ENCODE measurements at places on chromosomes 11 and 22. TPM values are rescaled to one million over a fixed set of nuclear protein-coding genes. Genes with fewer than 3 reads are reported as not detected.

- H3K36me3 ChIP-seq = peaks cover 2% of the 10 kb centered on the region
- peaks cover 45% of the 10 kb centered on the region for H3K4me1 ChIP-seq
- peak overlapping the region; percentile 82 for H3K4me3 ChIP-seq
- H3K27ac ChIP-seq = peak overlapping the region; percentile 85
- no peak for DNase-seq
- no peaks in the 10 kb centered on the region for H3K27me3 ChIP-seq
Measured at GRCh38 chr22:46070215-46070802, 80.0 kb upstream of the PPARA start.

DNA sequence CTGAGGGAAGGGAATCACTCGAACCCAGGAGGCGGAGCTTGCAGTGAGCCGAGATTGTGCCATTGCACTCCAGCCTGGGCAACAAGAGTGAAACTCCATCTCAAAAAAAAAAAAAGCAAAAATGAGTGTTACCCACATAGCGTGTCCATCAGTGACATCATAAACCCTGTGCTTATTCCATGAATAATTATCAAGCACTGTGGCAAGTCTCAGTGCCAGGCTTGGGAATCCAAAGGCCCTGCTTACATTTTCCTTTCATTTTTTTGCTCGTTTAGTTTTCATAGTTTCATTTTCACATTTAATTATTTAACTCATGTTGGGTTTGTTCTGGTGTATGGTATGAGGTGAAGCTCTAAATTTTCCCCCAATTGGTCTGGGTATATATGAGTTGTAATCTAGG lies 46.5 kb downstream of the NEU3 start:
- no peak overlapping the region for H3K4me3 ChIP-seq
- no peak for DNase-seq
- peaks cover 3% of the 10 kb centered on the region for H3K4me1 ChIP-seq
- H3K27me3 ChIP-seq = no peaks in the 10 kb centered on the region
- no peak overlapping the region for H3K27ac ChIP-seq

The PKP3 gene
- total RNA-seq = not detected

The RASD2 gene
- 0.06 TPM for total RNA-seq

All from activated naive CD8-positive, alpha-beta T cell treated with anti-CD3 and anti-CD28 coated beads for 36 hours (primary cell).